Thoracic aorta (tissue), 2 donors: ENCODE measurements at places on chromosomes 16 and 17. TPM values are rescaled to one million over a fixed set of nuclear protein-coding genes. Genes with fewer than 3 reads are reported as not detected.
A peak's percentile ranks its signal among the peaks of the same experiment; 100 is the strongest.

SPNS2 gene
- total RNA-seq = 23.9 TPM

JUP gene
- 82.4 TPM for total RNA-seq

- no peak for DNase-seq
- H3K4me1 ChIP-seq = peaks cover 8% of the 10 kb centered on the region
- no peak overlapping the region for H3K4me3 ChIP-seq
- no peak overlapping the region for H3K27ac ChIP-seq
- H3K36me3 ChIP-seq = no peaks in the 10 kb centered on the region
- H3K27me3 ChIP-seq = no peaks in the 10 kb centered on the region
Observed at GRCh38 chr16:79573071-79573470, 27.5 kb downstream of the MAF start.

GRCh38 chr16:71781741-71782140 lies 26.9 kb downstream of the AP1G1 start:
- no peak overlapping the region for H3K4me3 ChIP-seq
- no peak for DNase-seq
- H3K27ac ChIP-seq = no peak overlapping the region
- H3K36me3 ChIP-seq = peaks cover 10% of the 10 kb centered on the region
- H3K4me1 ChIP-seq = peaks cover 11% of the 10 kb centered on the region

- H3K27ac ChIP-seq = peak overlapping the region; percentile 83
- peaks cover 97% of the 10 kb centered on the region for H3K4me1 ChIP-seq
- no peak overlapping the region for H3K4me3 ChIP-seq
- no peak for DNase-seq
- no peaks in the 10 kb centered on the region for H3K27me3 ChIP-seq
- H3K36me3 ChIP-seq = no peaks in the 10 kb centered on the region
Observed at GRCh38 chr17:59349178-59349577, 17.7 kb downstream of the YPEL2 start.

DNA sequence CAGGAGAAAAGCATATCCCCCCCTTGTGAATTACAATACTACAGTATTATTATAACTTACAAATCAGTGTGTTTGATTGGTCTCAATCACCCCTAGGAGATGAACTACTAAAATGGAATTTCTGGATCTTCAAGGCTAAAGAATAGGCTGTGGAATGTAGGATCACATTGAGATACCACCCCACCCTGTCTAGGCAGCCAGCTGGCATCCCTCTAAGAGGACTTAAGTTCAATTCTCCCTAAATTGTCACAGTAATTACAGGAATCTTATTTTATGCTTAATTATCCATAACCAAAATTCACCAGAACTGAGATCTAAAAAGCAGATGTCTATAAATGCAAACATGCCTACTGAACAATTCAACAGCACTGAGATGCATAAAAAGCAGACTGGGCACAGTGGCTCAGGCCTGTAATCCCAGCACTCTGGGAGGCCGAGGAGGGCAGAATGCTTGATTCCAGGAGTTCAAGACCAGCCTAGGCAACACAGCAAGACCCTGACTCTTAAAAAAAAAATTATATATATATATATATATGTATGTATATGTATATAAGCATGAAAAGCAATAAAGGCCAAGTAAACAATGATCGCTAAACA lies 12.0 kb downstream of the AP1G1 start:
- peaks cover 17% of the 10 kb centered on the region for H3K36me3 ChIP-seq
- no peak overlapping the region for H3K27ac ChIP-seq
- DNase-seq = no peak
- no peaks in the 10 kb centered on the region for H3K27me3 ChIP-seq
- H3K4me3 ChIP-seq = no peak overlapping the region

- peaks cover 12% of the 10 kb centered on the region for H3K36me3 ChIP-seq
- H3K4me3 ChIP-seq = no peak overlapping the region
- H3K4me1 ChIP-seq = peaks cover 19% of the 10 kb centered on the region
- no peak for DNase-seq
- H3K27me3 ChIP-seq = no peaks in the 10 kb centered on the region
Observed at GRCh38 chr16:67661886-67662652, 1.3 kb downstream of the PARD6A start.

DNA sequence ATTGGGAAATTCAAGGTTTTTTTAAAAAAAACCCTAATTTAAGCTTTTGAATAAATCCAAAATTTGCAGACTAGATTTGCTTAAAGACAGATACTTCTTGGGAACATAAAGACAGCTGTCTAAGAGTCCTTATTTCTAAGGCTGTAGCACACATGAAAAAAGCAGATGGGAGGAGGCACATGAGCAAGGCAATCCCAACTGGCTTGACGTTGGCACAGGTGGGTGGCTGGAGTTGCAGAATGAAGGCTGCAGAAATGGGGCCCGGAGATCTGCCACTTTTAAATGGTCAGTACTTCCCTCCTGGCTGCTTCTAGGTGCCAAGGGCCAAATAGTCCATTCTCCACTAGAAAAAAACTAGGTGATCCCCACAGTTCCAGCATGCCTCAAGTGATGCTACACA lies 4.4 kb downstream of the KIAA0753 start:
- DNase-seq = no peak
- no peaks in the 10 kb centered on the region for H3K36me3 ChIP-seq
- no peak overlapping the region for H3K4me3 ChIP-seq

GRCh38 chr16:5032748-5033167 lies 977 bp downstream of the NAGPA start:
- H3K4me3 ChIP-seq = peak overlapping the region; percentile 79
- H3K36me3 ChIP-seq = no peaks in the 10 kb centered on the region
- no peak overlapping the region for H3K27ac ChIP-seq
- DNase-seq = no peak

- H3K4me1 ChIP-seq = peaks cover 5% of the 10 kb centered on the region
- no peaks in the 10 kb centered on the region for H3K27me3 ChIP-seq
- no peak overlapping the region for H3K27ac ChIP-seq
- DNase-seq = no peak
Observed at GRCh38 chr17:49822829-49823228, 25.0 kb downstream of the TAC4 start.

ICAM2 gene
- 46.6 TPM for total RNA-seq

RND2 gene
- total RNA-seq = 2.4 TPM

TMEM98 gene
- 87.1 TPM for total RNA-seq

DNA sequence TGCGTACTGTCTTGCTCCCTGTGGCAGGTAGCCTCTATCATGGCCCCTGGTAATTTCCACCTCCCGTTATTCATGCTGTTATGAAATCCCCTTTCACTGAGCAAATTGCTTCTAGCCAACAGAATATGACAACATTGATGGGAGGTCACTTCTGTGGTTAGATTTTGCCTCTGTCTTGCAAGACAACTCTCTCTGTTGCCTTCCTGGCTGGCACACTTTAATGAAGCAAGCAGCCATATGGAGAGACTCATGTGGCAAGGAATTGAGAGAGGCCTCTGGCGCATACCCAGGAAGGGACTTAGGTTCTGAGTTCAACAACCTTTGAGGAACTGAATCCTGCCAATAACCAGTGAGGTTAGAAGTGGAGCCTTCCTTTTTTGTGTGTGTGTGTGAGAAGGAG lies 51.8 kb upstream of the GPRC5B start:
- H3K4me1 ChIP-seq = no peaks in the 10 kb centered on the region
- H3K27me3 ChIP-seq = no peaks in the 10 kb centered on the region

DNA sequence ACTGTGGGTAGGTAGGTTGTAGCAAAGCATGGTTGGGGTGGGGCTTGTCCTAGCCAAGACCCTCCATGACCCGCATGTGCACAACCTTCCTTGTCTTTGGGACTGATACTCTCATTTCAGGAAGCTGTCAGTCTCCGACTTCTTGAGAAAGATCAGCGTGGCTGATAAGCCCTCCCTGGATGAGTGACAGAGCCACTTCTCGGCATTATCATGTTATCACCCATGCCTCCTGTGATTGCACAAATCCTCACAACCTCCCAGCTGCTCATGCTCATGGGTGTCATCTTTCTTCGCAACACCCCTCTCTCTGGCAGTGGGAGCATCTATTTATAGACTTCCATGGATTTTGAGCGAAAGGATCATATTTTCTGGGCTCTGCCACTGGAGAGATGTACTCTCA lies 314.2 kb downstream of the FOXL1 start:
- H3K4me3 ChIP-seq = no peak overlapping the region
- no peaks in the 10 kb centered on the region for H3K36me3 ChIP-seq
- H3K4me1 ChIP-seq = no peaks in the 10 kb centered on the region
